Forelimb muscle (tissue), 1 donor: ENCODE measurements at places on chromosomes 2 and 18.

- DNase-seq = no peak
Measured at GRCh38 chr2:30428348-30428662, 18.7 kb upstream of the LCLAT1 start.

GRCh38 chr2:171706152-171706803 is 19.0 kb downstream of the DYNC1I2 start:
- DNase-seq = no peak

DNA sequence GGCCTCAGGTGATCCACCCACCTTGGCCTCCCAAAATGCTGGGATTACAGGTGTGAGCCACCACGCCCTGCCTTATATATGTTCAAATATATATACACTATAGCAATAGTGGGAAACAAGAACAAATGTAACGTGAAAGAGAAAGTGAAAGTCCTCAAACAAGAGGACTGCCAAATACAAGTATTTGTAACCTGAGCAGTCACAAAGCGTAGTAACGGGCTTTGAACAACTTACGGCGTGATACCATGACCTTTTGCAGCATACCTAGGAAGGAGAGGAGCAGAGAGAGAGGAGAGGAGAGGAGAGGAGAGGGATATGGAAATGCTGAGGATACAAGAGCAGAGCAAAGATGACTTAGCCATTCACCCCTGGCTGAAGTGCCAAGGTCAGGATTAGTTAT is 113.8 kb upstream of the RGPD4 start:
- no peak for DNase-seq

DNA sequence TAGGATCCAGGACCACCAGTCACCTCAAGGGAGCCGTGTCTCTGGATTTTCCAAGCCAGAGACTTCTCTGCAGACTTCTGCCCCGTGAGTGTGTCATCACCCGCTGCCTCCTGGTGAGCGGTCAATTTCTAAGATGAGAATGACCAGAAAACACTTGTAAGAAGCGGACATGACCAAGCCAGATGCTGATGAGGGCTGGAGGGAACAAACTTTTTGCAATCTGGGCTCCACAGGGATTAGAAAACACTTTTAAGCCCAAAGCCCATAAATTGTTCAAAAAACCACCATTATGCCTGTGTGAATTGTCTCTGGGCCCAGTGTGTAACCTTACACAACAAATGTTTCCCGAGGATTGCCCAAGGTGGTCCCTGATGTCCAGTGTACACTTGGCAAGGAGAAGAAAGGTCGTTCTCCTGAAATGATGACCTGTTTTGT is 5.3 kb upstream of the NPPC start:
- DNase-seq = no peak

DNA sequence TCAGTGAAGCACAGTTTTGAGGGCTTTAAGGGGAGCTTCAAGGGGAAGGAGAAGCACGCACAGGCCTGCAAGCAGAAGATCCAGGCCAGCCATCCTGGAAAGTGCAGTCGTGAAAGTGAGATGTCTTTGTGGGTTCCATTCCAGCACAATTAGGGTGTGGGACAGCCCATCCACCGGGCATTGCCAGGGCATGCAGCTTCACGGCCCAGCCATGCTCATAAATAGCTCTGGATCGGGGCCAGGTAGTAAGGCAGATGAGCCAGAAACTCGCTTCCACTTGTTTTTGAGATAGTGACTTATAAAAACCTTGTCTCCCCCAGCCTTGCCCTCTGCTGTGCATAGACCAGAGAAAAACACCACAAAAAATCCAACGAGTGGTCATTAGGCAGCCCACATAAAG is 21.0 kb downstream of the KDSR start:
- no peak for DNase-seq

- no peak for DNase-seq
Measured at GRCh38 chr2:56656826-56657225, 473.0 kb downstream of the CCDC85A start.

- no peak for DNase-seq
Measured at GRCh38 chr2:190791976-190792575, 88.5 kb upstream of the GLS start.

- no peak for DNase-seq
Measured at GRCh38 chr2:232523402-232523681, 2.6 kb upstream of the CHRND start.

GRCh38 chr18:13625355-13625754 is 101.0 kb downstream of the FAM210A start:
- DNase-seq = no peak

- DNase-seq = no peak
Measured at GRCh38 chr18:48803951-48804855, 146.6 kb downstream of the SMAD7 start.

- DNase-seq = no peak
Measured at GRCh38 chr18:47821314-47821713, 109.1 kb downstream of the SMAD2 start.

GRCh38 chr2:190482451-190482850 is 52.1 kb downstream of the NEMP2 start:
- DNase-seq = no peak

- DNase-seq = no peak
Measured at GRCh38 chr2:85291425-85292023, 36.3 kb downstream of the TGOLN2 start.

DNA sequence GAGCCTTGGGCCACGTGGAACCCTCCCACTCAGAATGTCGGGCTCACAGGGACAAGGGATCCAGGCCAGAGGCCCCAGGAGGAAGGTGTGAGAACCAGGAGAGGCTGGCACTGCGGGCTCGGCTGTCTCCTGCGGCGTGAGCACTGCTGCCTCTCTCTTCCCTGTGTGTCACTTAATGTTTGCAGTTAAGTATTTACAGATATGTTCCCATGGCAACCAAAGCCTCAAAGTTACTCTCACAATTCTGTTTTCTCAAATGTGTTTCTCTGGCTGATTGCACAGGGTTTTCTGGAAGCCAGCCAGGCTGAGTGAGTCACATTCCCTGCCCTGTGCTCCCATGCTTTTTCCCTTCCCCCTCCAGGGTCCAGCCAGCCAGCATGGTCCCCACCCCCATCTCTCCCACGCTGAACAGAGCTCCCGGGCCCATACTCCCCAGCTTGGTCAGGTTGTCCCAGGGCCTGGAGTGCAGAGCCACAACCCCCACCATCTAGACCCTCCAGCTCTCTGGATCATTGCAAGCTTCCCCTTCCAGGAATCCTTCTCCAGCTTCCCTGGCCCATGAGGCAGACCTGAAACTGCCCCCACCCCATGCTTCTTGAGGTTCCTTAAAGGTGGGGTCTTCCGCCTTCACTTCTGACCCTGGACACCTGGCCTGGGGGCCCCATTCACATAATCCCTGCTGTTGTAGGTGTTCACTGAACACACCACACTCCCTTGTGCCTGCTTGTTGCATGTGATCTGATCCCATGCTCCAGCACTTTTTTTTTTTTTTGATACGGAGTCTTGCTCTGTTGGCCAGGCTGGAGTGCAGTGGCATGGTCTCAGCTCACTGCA is 265.9 kb downstream of the CELF4 start:
- peak; percentile 90 for DNase-seq

- DNase-seq = no peak
Measured at GRCh38 chr18:79846936-79847557, 49.3 kb downstream of the KCNG2 start.

DNA sequence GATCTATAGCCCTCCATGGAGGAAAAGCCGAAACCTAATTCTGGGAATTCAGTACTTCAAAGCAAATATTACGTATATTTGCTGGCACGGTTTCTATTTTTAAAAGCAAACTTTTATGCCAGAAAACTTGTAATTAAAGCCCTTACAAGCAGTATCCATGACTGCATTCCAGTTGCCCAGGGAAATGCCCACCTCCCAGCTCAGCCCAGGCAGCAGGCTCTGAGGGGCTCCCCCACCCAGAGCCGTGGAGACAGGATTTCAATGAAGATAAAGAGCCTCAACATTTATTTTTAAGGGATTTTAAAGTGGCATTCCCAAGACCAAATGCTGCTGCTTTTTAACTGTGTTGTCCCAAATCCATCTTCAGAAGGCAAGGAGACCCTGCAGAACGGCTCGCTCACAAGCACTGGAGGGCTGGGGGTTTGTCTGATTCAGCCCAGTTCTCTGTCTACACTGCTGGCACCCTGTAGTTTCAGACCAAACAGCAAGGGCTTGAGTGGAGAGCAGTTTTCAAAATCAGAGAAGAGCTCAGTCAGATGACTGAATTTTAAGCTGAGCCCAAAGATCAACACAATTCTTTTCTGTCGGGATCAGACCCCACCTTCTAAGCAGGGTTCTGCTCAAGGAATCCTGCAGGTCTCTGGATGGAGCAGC is 105.1 kb downstream of the KCNF1 start:
- DNase-seq = no peak

- no peak for DNase-seq
Measured at GRCh38 chr18:27994571-27994970, 182.4 kb downstream of the CDH2 start.

DNA sequence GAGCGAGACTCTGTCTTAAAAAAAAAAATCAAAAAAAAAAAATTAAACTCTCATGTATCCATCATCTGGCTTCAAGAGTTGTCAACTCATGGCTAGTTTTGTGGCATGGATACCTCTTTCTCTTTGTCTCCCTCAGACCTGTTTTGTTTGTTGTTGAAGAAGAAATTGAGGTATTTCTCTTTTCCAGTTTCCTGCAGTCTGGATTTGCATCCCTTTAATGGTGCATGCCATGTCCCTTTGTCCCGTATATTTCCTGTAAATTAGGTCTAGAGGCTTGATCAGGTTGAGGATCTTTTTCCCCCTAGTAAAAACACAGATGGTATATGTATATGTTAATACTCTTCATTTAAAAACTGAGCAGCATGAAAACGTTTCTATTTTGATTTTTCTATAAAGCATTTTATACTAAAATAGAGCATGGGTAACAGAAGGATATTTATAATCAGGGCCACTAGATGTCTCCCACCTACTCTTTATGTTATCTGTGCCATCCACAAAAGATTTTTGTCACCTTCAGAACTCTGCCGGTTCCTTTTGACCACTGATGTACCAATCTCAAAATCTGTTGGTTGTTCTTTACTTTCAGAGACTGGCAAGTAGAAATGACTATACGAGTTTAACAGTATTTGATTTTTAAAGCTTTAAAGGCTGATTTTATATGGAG is 80.1 kb downstream of the GALNT1 start:
- no peak for DNase-seq

GRCh38 chr2:42195559-42195958 is 26.4 kb downstream of the EML4 start:
- no peak for DNase-seq

- no peak for DNase-seq
Measured at GRCh38 chr2:137000811-137001210, 235.5 kb downstream of the THSD7B start.

DNA sequence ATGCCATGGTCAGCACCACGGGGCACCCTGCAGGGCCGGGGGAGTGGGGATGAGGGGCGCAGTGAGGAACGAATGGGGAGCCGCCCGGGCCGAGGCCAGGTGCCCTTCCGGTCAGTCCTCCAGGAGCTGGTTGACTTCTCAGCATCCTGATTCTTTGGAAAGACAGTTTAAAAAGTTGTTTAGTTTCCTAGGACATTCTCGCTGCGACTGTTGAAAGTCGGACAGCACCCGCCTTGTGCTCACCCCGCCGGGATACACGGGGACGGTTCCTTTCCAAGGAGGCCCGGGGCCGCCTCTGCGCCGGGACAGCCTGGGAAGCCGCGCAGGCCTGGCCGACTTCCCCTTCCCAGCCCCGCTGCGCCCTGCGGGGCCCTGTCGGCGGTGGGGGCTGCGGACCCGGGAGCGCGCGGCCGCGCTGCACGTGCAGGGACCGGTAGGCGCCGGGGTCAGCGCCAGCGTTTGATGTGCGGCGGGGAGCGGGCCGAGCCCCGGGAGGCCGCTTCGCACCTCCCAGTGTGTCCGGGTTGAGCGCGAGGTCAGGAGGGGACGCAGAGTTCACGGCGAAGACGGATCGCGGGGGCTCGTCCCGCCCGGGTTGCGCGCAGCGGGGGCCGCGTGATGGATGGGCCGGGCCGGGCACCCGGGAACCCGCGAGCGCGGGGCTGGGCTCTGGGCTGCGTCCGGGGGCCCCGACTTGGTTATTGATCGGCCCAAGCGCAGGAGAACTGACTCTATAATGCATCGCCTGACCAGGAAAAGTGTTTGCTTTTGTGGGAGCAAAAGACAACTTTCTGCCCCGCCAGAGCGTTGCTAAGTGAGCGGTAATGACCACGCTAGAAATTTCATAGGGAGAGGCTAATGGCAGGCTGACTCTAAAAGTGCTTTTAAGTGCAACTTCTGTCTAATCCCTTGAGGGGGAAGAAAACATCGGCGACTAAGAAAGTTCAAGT is 28.0 kb upstream of the SMIM21 start:
- no peak for DNase-seq

DNA sequence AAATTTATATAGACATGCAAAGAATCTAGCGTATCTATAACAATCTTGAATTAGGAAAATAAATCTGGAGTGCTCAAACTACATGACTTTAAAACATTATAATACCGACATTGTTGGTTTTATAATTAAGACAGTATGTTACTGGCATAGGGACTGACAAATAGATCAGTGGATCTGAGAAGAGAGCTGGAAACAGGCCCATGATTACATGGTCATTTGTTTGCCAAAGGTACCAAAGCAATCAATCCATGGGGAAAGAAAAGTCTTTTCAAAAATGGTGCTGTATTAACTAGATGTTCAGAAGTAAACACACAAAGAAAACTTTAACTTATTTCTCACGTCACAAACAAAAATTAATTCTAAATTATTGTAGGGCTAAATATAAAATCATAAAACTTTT is 124.2 kb downstream of the BCL2L11 start:
- no peak for DNase-seq

DNA sequence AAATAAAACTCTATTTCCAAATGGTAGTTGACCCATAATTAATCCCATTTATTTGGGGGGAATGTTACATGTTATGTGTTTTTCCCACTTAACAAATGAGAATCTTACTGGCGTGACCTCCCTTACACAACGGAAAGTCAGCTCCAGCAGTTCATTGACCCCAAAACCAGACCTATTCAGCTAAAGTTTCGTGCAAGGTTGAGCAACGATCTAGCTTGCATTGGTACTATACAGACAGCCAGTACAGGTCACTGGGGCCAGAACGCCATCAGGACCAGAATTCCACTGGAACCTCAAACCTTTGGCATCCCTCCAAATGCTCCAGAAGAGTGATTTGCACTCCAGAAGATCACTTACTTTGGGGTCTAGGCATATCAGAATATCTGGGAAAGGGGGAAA is 6.8 kb upstream of the CTAGE1 start:
- DNase-seq = no peak

- DNase-seq = no peak
Measured at GRCh38 chr2:13480057-13480456, 763.3 kb downstream of the TRIB2 start.

- DNase-seq = peak; percentile 67
Measured at GRCh38 chr2:3728104-3729054, 25.0 kb downstream of the DCDC2C start.
